CD14-positive monocyte (primary cell): ENCODE measurements at places on chromosomes 12 and 14. TPM values are rescaled to one million over a fixed set of nuclear protein-coding genes. Genes with fewer than 3 reads are reported as not detected.
A peak's percentile ranks its signal among the peaks of the same experiment; 100 is the strongest.

The RFLNA gene
- not detected in 2 replicates for polyA plus RNA-seq

The OR5AU1 gene
- not detected for polyA plus RNA-seq

The ANO2 gene
- polyA plus RNA-seq: not detected

The TEX52 gene
- not detected for polyA plus RNA-seq

The PYGL gene
- 70.5 and 125 TPM in 2 replicates for polyA plus RNA-seq

The GIT2 gene
- 76.6 and 139 TPM in 2 replicates for polyA plus RNA-seq

The HELB gene
- polyA plus RNA-seq: 0.88 and 3.4 TPM in 2 replicates

DNA sequence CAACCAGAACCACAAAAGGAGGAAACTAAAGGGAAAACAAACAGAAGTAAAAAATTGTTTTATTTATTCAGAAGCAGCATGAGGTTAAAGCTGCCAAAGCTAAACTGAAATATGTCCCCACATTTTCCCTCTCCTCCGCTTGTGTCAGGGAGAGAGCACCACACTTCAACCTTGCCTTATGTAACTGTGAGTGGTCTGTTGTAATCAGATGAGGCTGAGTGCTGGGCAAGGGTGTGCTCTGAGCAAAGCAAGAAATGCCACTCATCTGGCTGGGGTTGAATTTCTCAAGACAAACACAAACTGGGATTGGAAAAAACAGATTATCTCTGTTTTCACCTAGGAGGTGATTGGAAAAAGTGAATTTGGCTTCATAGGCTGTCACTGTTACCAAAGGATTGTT lies 12.2 kb downstream of the CAPZA3 start:
- no peak for DNase-seq

DNA sequence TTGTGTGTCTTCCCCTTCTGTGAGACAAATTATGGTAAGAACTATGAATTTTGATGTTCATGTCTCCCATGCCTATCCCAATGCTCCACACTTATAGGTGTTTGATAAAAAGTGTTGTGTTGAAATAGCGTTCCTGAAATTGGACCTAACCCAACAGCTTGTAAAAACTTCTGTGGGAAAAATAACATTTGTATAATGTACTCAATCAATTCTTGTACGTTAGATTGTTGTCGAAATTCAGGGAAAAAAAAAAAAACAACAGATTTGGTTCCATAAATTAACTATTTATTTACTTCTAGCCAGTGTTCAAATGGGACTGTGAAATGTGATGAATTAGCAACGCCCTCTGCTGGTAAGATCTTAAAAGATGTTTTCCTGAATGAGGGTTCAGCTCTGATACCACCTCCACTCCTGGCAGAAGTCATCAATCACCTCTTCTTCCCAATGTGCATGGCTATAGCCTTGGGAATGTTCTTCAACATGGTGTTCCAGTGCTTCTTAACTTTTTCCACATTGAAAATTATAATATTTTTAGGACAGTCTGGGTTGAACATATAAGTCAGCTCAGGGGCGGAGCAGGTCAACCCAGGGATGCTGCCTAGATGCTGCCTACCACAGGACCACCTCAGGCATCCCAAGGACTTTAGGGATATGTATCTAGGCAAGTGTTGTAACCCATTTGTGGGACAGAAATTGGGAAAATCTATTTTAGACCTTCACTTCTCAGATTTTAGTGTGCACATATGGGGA lies 170.6 kb downstream of the OTOGL start:
- DNase-seq: peak; percentile 2

DNA sequence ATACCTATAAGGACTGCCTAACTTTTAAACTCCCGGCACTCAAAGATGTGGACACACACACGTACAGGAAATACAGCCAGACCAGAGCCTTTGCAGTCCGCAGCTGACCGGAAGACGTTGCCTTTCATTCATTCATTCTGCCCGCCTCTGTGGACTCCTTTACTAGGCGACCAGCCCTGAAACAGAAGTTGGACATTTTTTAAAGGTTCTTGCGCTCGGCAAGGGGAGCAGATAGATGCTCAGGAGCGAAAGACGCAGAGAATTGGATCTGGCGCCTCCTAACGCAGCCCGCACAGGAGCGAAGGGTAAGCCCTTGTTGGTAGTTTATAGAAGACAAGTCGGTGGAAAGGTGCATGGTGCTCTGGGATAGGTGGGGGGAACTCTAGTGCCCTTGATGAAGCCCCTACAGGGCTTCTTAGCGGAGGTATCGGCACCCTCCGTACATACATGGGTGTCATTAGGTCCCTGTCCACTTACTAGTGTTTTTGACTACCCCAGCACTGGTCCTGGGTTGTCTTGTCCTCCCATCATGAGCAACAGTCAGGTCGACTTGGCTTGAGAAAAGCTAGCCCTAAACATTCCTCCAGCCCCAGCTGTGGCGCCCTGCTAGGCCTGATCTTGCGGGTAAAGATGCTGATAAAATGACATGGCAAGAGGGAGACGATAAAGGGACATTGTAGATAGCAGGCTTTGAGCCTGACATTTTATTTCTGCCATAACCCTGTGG lies at the start of gene KDM2B:
Gene KDM2B (minus strand): TSS at position 65 of the 727 bp plus-strand sequence. CDS start 112 bp downstream, outside the sequence.
- DNase-seq: no peak
